ENCODE measurements at places on chromosomes 7 and 10. TPM values are rescaled to one million over a fixed set of nuclear protein-coding genes. Genes with fewer than 3 reads are reported as not detected.

DNA sequence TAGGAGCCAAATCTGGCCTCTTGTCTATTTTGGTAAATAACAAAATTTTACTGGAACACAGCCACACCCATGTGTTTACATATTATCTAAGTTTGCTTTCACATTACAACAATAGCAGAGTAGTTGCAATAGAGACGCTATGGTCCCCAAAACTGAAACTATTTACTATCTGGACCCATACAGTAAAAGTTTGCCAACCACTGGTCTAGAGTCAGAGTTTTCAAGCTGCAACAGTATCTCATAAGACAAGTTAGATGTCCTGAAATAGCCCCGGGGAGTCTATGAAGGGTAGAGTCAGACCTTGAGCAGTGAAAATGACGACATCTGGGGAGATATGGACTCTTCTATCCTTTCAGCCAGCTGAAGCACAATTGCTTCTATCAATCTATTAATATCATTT lies 74.2 kb downstream of the CTNNA3 start:
- no peak for DNase-seq

- DNase-seq: no peak
Measured at GRCh38 chr7:673681-674453, 52.6 kb upstream of the DNAAF5 start.

TUBB8 gene
- not detected for polyA plus RNA-seq

ENO4 gene
- polyA plus RNA-seq: 0.38 TPM

ERLIN1 gene
- polyA plus RNA-seq: 27.2 TPM

All from forelimb muscle (tissue), 1 donor.